ENCODE measurements at places on chromosomes 1 and 21. TPM values are rescaled to one million over a fixed set of nuclear protein-coding genes. Genes with fewer than 3 reads are reported as not detected.

Gene OR2L5
- not detected for total RNA-seq

Gene MROH9
- not detected for total RNA-seq

Gene ANKRD65
- total RNA-seq: 0.25 TPM

Gene CAPZB
- total RNA-seq: 119 TPM

Gene PCP4
- total RNA-seq: not detected

Gene MAEL
- total RNA-seq: not detected

Gene RNF2
- 30.6 TPM for total RNA-seq

Gene CHD5
- total RNA-seq: under 0.01 TPM

Gene MTARC2
- 12.6 TPM for total RNA-seq

Gene SLC26A9
- not detected for total RNA-seq

Gene SLAMF1
- 0.13 TPM for total RNA-seq

Gene COL8A2
- total RNA-seq: 2.3 TPM

Gene DCLRE1B
- total RNA-seq: 1.8 TPM

Gene ADAMTS4
- total RNA-seq: 15.8 TPM

Gene SPATA17
- total RNA-seq: under 0.01 TPM

Gene NFIA
- 9.6 TPM for total RNA-seq

Gene RGS5
- total RNA-seq: 1.0 TPM

Gene IGSF21
- total RNA-seq: not detected

Gene DDX59
- 9.6 TPM for total RNA-seq

Gene MXRA8
- total RNA-seq: not detected

Gene CD5L
- not detected for total RNA-seq

Gene EPHA8
- total RNA-seq: not detected

Gene WNT3A
- not detected for total RNA-seq

Gene SELE
- total RNA-seq: 4.9 TPM

Gene CCDC181
- not detected for total RNA-seq

Gene MSH4
- 0.13 TPM for total RNA-seq

Gene NUDT4B
- 11.9 TPM for total RNA-seq

Gene SH2D5
- 0.26 TPM for total RNA-seq

Gene NEK2
- total RNA-seq: 18.5 TPM

Gene PIK3CD
- 4.2 TPM for total RNA-seq

Gene MPZ
- total RNA-seq: 1.5 TPM

Gene RHBG
- not detected for total RNA-seq

Gene ACTL8
- total RNA-seq: not detected

Gene ESPN
- 1.3 TPM for total RNA-seq

Gene ADORA1
- total RNA-seq: not detected

Gene NCAM2
- total RNA-seq: 0.38 TPM

Gene PFDN2
- 27.7 TPM for total RNA-seq

Gene PRAMEF33
- total RNA-seq: not detected

Gene CATSPER4
- total RNA-seq: not detected

Gene OPRD1
- not detected for total RNA-seq

Gene RAB7B
- total RNA-seq: not detected

Gene WDR64
- not detected for total RNA-seq

Gene FMOD
- total RNA-seq: 63.0 TPM

Gene TRIM45
- 0.90 TPM for total RNA-seq

Gene CFAP74
- not detected for total RNA-seq

Gene C1orf115
- 62.8 TPM for total RNA-seq

Gene MAP10
- 0.64 TPM for total RNA-seq

Gene HPCAL4
- total RNA-seq: not detected

Gene BARHL2
- not detected for total RNA-seq

Gene IGSF5
- not detected for total RNA-seq

Gene MYOG
- total RNA-seq: not detected

Gene DNAJC16
- 9.1 TPM for total RNA-seq

All from dermis microvascular lymphatic vessel endothelial cell (primary cell).